Myocyte (in vitro differentiated cells): ENCODE measurements at places on chromosomes 1 and 21. TPM values are rescaled to one million over a fixed set of nuclear protein-coding genes. Genes with fewer than 3 reads are reported as not detected.

DNA sequence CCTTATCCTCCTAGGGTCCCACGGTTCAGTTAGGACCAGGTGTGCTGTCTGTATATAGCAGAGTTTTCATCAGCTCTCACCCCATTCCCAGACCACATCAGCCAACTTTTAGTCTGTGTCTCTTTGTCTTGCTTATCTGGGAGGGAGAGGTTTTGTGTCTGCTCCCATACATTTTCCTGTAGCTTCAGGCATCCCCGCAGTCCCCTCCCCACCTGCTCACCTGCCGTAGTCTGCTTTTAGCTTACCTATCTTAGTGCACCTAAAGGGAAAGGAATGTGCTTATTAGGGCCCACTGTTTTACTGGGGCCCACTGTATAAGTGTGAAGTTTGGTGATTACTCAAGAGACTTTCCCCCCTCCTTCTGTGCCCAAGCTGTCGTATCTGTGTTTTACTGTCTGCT lies 225.1 kb downstream of the PLA2G4A start:
- no peak for DNase-seq

DNA sequence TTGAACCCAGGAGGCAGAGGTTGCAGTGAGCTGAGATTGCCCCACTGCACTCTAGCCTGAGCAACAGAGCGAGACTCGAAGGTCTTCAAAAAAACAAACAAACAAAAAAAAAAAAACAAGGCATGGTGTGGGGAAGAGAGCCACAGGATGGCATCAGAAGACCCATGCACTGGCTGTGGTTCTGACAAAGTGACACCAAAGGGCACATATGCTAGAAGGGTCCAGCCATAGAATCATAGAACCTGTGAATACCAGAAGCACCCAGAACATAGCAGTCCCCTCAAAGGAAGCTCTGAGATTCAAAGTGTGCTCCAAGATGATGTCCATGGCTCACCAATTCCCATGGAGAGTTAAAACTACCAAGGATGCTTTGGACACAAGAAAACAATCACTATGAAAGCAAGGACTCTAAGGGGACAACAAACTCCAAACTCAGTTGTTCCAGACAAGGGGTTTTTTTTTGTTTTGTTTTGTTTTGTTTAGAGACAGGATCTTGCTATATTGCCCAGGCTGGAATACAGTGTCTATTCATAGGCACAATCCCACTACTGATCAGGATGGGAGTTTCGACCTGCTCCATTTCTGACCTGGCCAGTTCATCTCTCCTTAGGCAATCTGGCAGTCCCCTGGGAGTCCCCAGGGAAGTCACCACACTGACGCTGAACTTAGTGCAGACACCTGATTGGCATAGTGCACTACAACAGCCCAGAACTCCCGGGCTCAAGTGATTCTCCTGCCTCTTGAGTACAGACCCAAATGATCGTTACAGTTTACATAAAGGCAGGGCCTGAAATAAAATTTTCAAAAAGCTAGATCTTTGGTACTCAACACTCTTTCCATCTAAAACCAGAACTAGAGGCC lies 56.4 kb downstream of the TGFBR3 start:
- DNase-seq = no peak

- no peak for DNase-seq
Observed at GRCh38 chr1:108482708-108483107, 32.6 kb downstream of the NBPF6 start.

GRCh38 chr1:245942856-245943255 lies 564.2 kb downstream of the SMYD3 start:
- no peak for DNase-seq

The TMEM79 gene
- 2.3 and 2.4 TPM in 2 replicates for total RNA-seq

The DDI2 gene
- 26.6 and 34.7 TPM in 2 replicates for total RNA-seq

The CACNA1S gene
- total RNA-seq = 57.2 and 58.9 TPM in 2 replicates

The SLC16A4 gene
- 26.9 and 38.2 TPM in 2 replicates for total RNA-seq

DNA sequence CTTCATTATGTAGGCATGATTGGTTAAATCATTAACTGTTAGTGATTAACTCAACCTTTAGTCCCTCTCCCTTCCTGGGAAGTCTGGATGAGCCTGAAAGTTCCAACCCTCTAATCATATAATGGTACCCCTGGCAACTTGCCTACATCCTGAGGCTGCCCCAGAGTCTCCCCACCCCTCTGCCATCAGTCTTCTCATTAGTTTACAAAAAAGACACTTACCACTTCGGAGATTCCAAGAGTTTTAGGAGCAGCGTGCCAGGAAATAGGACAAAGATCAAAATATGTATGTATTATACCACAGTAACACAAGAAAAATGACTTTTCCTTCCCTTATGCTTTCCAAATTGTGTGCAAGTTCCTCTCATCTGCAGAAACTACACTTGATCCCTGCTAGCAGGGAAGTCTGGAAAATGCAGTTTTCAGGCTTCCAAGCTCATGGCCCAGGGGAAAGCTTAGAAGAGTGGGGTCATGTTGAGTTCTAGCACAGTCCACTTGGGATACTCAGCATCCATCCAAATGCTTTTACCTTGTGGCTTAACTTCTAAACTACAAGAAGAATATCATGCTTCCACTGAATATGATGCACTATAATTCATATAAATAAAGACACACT lies 64.6 kb upstream of the PPIH start:
- DNase-seq = no peak

- no peak for DNase-seq
Observed at GRCh38 chr1:215421744-215422143, 145.4 kb upstream of the KCTD3 start.

The HPDL gene
- not detected in 2 replicates for total RNA-seq

DNA sequence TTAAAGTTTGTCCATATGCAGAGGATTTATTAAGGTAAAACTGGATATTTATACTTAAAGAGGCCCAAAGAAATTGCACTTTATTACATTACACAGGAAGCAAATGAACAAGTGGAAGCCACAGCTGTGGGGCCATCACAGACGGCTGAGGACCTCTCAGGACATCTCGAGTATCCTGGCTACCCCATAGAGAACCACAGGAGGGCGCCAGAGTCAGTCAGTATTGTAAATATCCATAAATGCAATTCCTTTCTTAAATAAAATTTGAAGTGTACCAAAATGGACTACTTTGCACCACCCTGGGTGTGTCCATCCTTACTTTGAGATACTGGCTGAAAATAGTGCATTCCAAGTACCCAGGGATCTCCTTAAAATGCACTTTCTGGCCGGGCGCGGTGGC lies 257.2 kb downstream of the MRPL39 start:
- DNase-seq = peak; percentile 53

The CFAP74 gene
- total RNA-seq = not detected in 2 replicates

- DNase-seq = peak; percentile 13
Observed at GRCh38 chr1:40976952-40977690, 2.4 kb upstream of the CTPS1 start.

- DNase-seq = no peak
Observed at GRCh38 chr1:60924964-60925798, 157.2 kb upstream of the NFIA start.

The AADACL4 gene
- total RNA-seq = not detected in 2 replicates

GRCh38 chr1:24349891-24350290 lies 30.7 kb downstream of the GRHL3 start:
- DNase-seq = no peak

The APCS gene
- not detected in 2 replicates for total RNA-seq

The DNASE2B gene
- not detected in 2 replicates for total RNA-seq

DNA sequence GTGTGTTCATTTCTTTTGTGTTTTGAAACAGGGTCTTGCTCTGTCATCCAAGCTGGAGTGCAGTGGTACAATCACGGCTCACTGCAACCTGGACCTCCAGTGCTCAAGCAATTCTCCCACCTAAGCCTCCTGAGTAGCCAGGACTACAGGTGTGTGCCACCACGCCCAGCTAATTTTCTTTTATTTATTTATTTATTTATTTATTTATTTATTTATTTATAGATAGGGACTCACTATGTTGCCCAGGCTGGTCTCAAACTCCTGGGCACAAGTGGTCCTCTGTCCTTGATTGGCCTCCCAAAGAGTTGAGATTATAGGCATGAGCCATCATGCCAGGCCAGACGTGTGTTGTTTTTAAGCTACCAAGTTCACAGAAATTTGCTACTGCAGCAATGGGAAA lies 43.8 kb upstream of the TLR5 start:
- no peak for DNase-seq

The C1orf210 gene
- not detected in 2 replicates for total RNA-seq

The TAS1R1 gene
- 7.5 and 8.0 TPM in 2 replicates for total RNA-seq

DNA sequence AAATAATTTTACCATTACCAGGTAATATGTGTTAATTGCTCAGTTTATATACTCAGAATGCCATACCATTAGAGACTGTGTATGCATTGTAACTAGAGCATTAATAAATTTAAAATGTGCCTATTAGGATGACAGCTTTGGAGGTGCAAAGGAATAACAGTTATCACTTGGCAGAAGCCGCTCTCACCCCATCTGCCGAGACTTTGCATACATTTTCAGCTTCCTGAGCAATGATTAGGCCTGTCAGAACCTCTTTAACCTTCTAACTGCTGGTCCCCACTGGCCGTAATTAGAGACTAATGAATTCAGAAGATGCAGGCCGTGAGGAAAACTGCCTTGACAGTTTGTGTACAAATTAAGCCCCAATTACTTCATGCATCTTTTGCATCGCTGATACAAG lies 158.0 kb upstream of the PROX1 start:
- DNase-seq = no peak

GRCh38 chr1:95475686-95476457 lies 241.9 kb downstream of the RWDD3 start:
- no peak for DNase-seq

The F13B gene
- not detected in 2 replicates for total RNA-seq

- DNase-seq = no peak
Observed at GRCh38 chr21:42739061-42739931, 85.9 kb downstream of the PDE9A start.

The GUCA2A gene
- total RNA-seq = not detected in 2 replicates

DNA sequence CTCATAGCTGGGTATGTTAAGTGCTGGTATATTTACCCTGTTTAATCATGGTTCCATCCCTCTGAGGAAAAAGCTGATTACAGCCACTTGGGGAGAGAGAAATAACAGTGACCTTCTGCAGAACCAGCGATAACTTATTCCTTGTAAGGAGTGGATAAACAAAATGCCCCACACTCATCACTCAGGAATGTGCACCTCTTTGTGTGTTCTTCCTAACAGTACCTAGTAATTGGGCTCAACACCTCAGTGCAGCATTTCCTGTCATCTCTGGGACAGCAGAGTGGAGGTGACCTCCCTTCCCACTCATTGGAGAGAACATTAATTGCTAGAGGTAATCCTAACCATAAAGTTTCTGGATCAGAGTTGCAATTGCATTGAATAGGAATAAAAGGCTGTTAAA lies 112.5 kb upstream of the F3 start:
- no peak for DNase-seq
